Brain pericyte (primary cell): ENCODE measurements at places on chromosomes 7 and 10.

GRCh38 chr7:28666154-28666553 lies 253.8 kb downstream of the CREB5 start:
- no peak for DNase-seq

DNA sequence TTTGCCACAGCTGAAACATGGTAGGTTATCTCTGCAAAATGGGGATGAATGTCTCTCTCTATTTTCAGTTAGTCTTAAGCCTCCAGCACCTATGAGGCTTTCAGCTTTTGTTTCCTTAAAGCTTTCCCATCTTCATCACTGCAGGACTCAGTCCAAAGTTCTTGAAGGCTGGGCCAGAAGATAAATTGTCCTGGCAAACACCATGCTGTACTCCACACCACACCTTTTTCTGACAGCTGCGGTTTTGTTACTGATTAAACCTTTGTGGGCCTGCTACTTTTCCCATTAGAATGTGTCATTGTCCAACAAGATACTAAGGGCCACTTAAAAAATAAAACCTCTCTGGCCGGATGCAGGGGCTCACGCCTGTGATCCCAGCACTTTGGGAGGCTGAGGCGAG lies 87.2 kb upstream of the A1CF start:
- DNase-seq, result no peak

GRCh38 chr7:4234498-4234855 lies 447.6 kb upstream of the FOXK1 start:
- DNase-seq, result no peak

GRCh38 chr7:96126382-96126781 lies 195.5 kb downstream of the SLC25A13 start:
- no peak for DNase-seq
